ENCODE measurements at places on chromosomes 1 and 21.

DNA sequence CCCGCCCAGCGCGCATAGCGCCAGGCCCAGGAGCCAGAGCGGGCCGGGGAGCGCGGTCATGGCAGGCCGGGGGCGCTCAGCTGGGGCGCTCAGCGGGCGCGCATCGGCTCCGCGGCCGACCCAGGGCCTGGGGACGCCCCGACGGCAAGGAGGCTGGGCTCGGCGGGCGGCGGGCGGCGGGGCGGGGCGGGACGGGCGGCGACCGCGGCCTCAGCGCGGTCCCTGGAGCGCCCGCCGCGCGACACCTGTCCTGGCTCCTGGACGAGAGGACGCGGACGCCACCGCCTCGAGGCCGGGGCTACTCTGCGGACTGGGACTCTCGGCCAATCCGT, 273 bp downstream of the BMP8B start:
- DNase-seq, result no peak

GRCh38 chr1:156417401-156418020, 48.5 kb downstream of the RHBG start:
- no peak for DNase-seq

- DNase-seq, result no peak
Measured at GRCh38 chr1:69921486-69921885, 283.9 kb downstream of the LRRC40 start.

- no peak for DNase-seq
Measured at GRCh38 chr1:117232531-117232930, 21.8 kb upstream of the VTCN1 start.

- DNase-seq, result no peak
Measured at GRCh38 chr1:244065063-244065793, 14.1 kb downstream of the ZBTB18 start.

GRCh38 chr1:45148209-45148825, 58.1 kb downstream of the ZSWIM5 start:
- no peak for DNase-seq

- DNase-seq, result no peak
Measured at GRCh38 chr1:3466366-3467075, 12.1 kb downstream of the ARHGEF16 start.

GRCh38 chr1:1677718-1678580, 14.6 kb downstream of the SLC35E2B start:
- DNase-seq, result no peak

DNA sequence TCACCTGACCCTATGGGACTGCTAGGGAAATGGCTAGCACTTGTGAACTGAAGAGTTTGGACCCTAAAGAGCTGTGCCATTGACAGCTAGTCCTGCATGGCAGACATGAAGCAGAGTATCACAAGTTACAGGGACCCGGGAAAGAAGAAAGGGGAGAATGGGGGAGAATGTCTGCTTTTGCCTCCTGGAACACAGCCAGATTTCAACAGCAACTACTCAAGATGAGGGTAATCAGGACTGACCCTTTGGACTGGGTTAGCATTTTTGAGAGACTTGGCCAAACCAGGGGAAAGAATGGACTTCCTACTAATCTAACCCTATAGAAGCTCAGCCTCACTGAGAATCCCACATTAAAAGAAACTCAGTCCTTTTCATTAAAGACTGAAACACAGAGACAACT, 8.7 kb upstream of the UTP25 start:
- DNase-seq, result no peak

DNA sequence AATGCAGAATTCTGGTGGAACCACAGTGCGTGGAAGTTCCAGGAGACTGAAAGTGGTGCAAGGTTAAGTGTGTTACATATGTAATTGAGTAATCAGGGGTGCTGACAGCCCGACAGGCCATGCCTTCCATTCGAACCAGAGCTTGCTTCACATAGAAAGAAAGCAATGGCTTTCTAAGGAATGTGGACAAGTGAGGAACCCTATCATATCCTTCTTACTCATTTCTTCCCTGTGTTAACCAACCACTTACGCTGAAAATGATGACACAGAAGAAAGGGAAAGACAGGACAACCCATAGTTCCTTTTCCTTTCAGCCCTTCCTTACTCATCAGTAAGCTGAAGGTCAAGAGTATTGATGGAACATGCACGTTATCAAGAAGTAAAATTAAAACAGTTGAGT, 48.1 kb upstream of the KCNA3 start:
- no peak for DNase-seq

DNA sequence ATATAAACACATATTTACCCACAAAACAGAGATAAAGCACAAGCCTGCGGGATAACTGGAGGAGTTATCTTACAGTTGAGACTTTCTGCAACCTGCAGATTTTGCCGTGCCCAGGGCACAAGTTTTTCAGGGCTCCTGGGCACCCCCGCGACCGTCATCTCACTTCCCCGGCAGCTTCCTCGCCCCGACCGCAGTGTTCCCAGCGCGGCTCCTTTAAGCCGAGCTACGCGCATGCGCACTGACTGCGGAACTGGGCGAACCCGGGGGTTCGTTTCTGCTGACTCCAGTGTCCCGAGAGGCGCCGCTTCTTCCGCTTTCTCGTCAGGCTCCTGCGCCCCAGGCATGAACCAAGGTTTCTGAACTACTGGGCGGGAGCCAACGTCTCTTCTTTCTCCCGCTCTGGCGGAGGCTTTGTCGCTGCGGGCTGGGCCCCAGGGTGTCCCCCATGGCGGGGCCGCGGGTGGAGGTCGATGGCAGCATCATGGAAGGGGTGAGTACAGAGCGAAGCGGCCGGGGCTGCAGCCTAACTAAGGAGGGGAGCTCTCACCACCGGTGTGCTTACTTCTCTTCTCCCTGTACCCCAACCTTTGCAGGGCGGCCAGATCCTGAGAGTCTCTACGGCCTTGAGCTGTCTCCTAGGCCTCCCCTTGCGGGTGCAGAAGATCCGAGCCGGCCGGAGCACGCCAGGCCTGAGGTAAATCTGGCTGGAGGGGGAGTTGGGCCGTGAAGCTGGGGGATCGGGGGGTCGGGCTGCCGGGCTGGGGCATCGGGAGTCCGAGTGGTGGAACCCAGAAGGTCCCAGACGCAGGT, at the start of gene RTCA:
TSS of gene RTCA (plus strand) at position 286 of the 810 bp plus-strand sequence. CDS start at position 446, 160 bp downstream.
- peak; percentile 91 for DNase-seq

- no peak for DNase-seq
Measured at GRCh38 chr1:101431956-101432510, 195.2 kb downstream of the S1PR1 start.

DNA sequence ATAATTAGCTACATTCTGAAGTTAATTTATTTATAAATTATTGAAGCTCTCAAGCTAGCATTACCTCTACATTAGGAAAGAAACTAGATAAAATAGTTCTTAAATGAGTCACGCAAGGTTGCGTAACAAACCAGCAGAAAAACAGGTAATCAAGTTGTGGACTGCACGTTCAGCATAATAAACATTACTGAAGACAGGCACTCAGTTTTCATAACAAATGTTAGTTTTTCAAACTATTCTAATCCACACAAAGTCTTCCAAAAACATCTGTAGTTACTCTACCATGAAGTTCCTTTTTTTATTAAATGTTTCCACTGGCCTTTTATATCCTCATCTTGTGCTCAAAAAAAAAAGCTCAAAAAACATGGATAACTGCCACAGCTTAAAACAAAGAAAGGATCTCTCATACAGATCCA, 1.3 kb downstream of the TOR1AIP2 start:
- DNase-seq, result no peak

DNA sequence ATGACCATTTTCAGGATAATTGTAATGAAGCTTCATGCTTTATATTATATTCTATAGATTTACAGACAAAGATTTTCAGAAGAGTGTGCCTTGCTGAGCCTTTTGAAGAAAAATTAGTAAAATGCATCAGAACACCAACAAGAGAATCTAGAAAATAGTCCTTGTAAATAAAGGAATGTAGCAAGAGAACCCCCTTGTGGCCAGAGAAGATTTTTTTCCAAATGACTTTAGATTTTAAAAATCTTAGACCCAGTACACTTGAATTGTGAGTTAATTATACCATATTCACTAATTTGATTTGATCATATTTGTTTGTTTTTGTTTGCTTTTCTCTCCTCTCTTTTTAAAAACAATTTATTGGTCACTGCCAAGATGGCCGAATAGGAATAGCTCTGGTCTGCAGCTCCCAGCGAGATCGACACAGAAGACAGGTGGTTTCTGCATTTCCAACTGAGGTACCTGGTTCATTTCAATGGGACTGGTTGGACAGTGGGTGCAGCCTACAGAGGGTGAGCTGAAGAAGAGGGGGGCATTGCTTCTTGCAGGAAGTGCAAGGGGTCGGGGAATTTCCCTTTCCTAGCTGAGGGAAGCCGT, 12.8 kb upstream of the IFI44L start:
- DNase-seq, result peak; percentile 10

DNA sequence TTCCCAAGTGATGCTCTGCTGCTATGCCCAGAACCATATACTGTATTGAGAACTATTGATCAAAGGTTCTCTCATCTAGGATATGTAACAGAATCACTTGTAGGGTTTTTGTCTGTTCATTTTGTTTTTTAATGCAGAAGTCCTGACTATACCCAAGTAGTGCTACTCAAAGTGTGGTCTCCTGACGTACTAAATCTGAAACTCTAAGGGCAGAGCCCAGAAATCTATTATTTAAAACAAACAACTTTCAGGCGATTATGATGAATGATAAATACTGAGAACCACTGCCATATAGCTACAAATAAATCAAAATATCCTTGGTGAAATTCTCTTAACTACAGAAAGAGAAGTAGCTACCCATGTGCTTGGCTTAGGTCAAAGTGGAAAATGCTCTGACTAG, 10.1 kb downstream of the ZZZ3 start:
- DNase-seq, result no peak

- DNase-seq, result no peak
Measured at GRCh38 chr1:162984699-162985098, 84.5 kb upstream of the RGS4 start.

- no peak for DNase-seq
Measured at GRCh38 chr1:216314379-216315095, 108.7 kb downstream of the USH2A start.

GRCh38 chr1:215710036-215710898, 143.2 kb downstream of the KCTD3 start:
- peak; percentile 54 for DNase-seq

GRCh38 chr1:37486680-37487618, 12.6 kb downstream of the ZC3H12A start:
- peak; percentile 75 for DNase-seq

DNA sequence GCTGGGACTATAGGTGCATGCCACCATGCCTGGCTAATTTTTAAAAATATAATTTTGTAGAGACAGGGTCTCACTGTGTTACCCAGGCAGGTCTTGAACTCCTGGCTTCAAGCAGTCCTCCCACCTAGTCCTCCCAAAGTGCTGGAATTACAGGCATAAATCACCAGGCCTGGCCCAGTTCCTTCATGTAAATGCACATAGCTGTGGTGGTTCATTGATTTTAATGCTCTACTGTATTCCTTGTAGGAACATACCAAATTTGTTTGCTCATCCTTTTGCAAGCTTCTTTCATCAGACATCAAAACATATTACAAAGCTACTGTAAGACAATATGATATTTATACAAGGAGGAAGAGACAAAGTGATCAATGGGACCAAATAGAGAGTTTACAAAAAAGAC, 237.5 kb upstream of the ESRRG start:
- DNase-seq, result no peak

DNA sequence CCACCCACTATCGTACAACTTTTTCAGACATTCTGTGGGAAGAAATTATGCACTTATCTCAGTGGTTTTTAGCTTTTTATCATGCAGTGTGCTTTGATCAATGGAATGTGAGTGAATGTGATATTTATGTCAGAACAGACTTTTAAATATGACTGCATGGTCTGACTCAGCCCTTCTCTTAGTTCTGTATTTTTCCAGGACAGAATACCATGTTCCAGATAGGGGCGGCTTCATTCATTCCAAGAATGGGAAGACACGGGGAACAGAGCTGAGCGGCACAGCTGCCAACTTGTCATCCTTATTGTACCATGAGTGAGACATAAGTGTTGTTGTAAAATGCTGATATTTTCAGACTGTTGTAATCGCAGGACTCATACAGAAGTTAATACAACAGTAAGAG, 214.6 kb upstream of the NCAM2 start:
- DNase-seq, result no peak

DNA sequence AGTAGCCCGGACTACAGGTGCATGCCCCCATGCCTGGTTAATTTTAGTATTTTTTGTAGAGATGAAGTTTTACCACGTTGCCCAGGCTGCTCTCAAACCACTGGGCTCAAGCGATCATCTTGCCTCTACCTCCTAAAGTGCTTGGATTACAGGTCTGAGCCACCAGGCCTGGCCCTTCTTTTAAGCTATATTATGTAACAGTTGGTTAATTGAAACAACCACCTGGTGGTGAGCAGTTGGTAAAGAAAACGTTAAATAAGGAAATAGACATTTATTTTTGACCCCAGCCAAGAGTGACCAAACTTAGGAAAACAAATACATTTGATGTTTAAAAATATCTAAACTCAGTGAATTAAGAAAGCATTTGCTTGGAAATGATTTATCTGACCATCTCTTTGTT, 12.1 kb upstream of the PDC start:
- no peak for DNase-seq

DNA sequence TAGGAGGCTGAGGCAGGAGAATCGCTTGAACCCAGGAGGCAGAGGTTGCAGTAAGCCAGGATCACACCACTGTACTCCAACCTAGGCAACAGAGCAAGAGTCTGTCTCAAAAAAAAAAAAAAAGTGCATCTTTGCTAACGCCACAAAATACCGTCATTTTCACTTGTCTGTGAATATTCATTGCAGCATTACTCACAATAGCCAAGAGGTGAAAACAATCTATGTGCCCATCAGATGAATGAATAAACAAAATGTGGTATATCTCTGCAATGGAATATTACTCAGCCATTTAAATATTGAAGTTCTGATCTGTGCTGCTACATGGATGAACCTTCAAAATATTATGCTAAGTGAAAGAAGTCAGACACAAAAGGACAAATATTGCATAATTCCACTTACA, 7.9 kb upstream of the TIAM1 start:
- DNase-seq, result no peak

DNA sequence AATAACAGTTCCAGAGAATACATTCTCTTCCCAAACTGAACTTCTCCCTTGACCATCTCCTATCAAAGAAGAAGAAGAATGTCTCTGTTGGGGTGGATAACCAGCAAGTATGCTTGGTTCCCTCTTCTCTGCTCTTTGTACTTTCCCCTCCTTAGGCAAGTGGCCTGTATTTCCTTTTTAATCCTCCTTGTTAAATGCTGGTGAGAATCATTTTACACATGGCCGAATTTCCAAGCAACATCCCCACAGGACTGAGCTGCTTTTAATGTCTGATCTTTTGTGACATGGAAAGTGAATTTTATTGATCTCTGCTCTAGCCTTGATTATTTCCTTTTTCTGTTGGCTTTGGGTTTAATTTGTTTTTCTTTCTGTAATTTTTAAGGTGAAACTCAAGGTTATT, 336.7 kb downstream of the DUSP10 start:
- no peak for DNase-seq

- DNase-seq, result no peak
Measured at GRCh38 chr1:235954306-235955283, 87.9 kb upstream of the LYST start.

All from HTR-8/SVneo (cell line).